ENCODE measurements at places on chromosomes 7 and 10.

DNA sequence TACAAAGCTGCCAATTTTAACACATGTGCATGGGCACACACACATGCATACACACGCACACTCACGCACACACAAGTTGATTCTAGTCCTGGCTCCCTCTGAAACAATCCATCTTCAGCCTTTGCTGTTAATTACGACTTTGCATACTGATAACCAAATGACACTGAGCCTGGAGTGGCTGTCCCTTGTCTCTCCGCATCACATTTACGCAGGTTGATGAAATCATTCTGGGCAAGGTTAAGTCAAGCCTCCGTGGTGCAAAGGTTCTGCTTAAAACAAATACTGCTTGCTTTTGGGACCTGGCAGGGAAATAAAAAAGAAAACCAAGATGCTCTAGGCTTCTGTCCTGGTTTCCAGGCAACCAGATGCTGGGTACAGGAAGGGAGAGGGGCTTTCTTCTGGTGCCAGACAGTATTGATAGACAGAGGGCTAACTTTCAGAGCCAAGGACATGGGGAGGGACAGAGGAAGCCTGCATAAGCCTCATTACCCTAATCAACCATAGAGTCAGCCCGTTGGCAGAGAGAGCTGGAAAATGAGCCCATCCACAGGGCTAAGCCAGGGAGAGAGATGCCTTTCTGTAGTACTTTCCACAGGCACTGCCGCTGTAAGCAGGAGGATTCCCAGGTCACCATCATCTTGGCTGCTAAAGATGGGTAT, 233.0 kb downstream of the WDR11 start:
- no peak for DNase-seq

GRCh38 chr10:103554488-103555324, 61.2 kb downstream of the NEURL1 start:
- no peak for DNase-seq

DNA sequence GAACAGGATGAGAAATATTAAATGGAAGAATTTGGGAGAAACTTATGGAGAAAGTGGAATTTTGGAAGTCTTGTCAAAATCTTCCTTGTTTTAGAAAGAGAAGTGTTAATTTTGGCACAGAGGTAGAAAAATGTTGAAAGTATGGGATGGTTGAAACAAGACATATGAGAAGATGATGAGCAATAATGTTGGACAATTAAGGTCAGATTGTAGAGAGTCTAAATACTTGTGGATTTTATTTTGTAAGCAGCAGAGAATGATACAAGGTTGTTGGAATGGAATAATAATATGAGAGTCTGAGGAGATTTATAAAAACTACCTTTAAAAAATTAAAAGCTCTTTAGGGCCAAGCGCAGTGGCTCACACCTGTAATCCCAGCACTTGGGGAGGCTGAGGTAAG, 34.6 kb downstream of the PHTF2 start:
- no peak for DNase-seq

- DNase-seq, result no peak
Observed at GRCh38 chr7:149879766-149880637, 6.2 kb downstream of the ATP6V0E2 start.

GRCh38 chr7:84654273-84654672, 459.7 kb upstream of the SEMA3A start:
- DNase-seq, result no peak

GRCh38 chr7:32147546-32148268, 77.5 kb upstream of the PDE1C start:
- no peak for DNase-seq

- DNase-seq, result no peak
Observed at GRCh38 chr7:38704041-38704547, 72.9 kb upstream of the AMPH start.

DNA sequence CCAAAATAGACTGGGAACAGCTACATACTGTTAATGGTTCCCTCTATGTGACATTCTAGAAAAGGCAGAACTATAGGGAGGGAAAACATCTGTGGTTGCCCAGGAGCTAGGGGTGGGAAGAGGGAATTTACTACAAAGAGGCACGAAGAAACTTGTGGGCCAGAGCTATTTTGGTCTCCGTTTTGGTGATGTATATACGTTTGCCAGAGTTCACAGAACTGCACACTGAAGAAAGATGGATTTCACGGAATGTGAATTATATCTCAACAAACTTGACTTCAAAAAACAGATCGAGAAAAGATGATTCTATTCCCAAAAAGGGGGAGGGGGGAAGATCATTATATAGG, 386 bp upstream of the AS3MT start:
- DNase-seq, result no peak

- DNase-seq, result no peak
Observed at GRCh38 chr10:14758994-14759664, 15.6 kb downstream of the FAM107B start.

DNA sequence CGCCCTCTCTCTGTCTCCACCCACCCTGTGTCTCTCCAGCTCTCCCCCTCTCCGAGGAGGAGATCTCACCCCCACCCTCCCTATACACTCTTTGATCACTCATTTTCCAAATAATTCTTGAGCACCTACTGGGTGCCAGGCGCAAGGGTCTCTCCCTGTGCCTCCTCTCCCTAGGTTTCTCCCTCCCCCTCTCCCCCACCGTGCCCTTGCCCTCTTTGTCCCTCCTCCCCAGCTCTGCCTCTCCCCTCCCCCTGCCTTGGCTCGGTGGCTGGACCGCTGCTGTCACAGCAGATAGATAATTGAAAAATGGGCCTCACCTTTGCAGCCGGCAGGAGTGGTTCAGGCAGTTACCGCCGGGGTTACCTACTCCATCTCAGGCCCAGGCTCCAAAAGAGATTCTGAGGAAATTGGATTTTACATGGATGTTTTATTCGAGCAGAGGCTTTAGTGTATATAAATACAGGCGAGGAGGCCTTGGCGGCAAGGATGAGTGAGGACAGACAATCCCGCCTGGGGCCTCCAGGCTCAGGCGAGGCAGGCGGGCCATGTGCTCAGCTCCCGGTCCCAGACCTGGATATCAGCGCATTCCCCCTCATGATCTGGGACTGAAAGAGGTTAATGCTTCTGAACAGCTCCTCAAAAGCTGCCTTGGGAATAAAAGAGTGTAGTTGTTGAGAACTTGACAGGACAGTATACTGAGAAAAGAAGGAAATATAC, 60.8 kb upstream of the BTRC start:
- no peak for DNase-seq
